Lung (tissue), 17 donors: ENCODE measurements at places on chromosomes 11 and 22. TPM values are rescaled to one million over a fixed set of nuclear protein-coding genes. Genes with fewer than 3 reads are reported as not detected.

The OR52M1 gene
- not detected for total RNA-seq

GRCh38 chr11:72537051-72537450 lies 102.7 kb upstream of the CLPB start:
- DNase-seq, result no peak

- DNase-seq, result no peak
These were observed 21.5 kb downstream of the ASCC2 start for GRCh38 chr22:29816539-29816938.

GRCh38 chr11:43756575-43756974 lies 76.0 kb downstream of the HSD17B12 start:
- DNase-seq, result no peak

The OR10D3 gene
- not detected for total RNA-seq

GRCh38 chr11:105538588-105538987 lies 71.3 kb upstream of the GRIA4 start:
- DNase-seq, result peak; percentile 64

DNA sequence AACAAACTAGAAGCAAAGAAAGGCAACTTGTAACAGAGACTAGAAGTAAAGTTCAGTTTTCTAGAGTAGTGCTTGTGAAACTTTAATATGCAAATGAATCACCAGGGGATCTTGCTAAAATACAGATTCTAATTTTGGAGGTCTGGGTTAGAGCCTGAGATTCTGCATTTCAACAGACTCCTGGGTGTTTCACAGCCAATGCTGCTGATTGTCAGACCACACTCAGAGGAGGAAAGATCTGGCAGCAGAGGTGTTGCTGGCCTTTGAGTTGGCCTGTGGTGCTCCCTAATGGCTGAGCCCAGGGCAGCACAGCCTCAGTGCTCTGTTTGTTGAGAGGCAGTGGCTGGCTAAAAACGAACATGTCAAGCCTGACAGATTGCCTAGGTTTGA lies 5.4 kb downstream of the CRY2 start:
- DNase-seq, result no peak
